Adipocyte (in vitro differentiated cells): ENCODE measurements at places on chromosomes 2 and 18.

DNA sequence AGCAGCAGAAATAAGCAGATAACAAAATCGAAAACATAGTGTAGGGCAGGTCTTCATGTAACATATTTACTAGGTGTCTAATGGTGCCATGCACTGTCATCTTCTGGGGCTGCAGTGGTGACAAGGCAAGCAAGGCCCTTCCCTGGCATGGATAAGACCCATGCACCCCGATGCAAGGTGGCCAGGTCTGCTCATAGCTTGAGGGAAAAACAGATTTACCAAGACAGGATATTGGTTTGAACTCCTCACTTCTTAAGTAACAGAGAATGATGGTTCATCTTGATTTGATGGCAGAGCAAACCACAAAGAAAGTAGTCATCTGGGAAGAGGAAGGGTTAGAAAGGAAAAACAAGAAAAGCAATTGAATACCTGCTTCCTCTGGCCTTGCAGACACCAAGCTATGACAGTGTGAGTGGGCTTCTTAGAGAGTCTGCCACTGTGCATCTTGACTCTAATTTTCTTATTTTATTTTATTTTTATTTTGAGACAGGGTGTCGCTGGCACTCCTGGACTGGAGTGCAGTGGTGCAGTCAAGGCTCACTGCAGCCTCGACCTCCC lies 35.8 kb upstream of the EML6 start:
- DNase-seq: no peak

- DNase-seq: no peak
These were observed 12.9 kb downstream of the CGREF1 start for GRCh38 chr2:27105981-27106380.

DNA sequence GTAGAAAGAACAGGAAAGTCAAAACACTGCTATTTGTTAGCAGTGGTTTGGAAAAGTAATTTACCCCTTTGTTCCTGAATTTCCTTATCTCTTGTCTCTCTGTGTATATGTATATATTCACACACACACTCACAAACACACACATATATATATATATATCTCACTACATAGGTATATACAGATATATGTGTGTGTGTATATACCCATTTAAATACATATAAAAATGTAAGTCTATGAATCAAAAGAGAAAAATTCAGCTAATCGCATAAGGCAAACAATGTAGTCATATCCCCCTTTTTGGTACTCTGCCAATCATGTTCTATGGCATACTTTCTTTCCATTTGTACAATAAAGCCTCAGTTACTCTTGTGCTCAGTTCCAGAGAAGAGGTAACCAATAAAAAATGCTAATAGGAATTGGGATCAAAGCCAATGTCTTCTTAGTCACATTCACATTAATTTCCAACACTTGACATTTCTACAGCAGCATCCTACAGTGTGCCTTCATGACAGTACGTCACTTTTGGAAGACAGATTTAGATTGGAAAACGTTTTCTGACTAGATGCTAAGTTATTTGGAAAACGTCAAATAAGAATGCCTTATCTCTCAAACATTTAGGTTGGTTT lies 94.6 kb downstream of the MC4R start:
- peak; percentile 36 for DNase-seq

DNA sequence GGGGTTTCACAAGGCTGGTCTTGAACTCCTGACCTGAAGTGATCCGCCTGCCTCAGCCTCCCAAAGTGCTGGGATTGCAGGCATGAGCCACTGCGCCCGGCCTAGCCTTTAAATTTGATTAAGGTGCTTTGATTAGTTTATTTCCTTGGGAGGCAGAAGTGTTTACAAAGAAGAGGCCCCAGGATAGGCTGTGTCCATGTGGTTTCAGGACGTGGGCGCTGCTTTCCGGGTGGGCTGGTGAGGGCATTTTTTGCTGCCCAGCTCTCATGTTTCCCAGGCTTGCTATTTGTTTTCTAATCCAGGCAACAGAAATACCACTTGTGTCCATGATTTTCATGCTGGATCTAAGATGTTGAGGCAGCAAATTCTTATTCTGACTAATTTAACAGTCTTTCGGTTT lies 124.2 kb downstream of the SH3RF3 start:
- no peak for DNase-seq

DNA sequence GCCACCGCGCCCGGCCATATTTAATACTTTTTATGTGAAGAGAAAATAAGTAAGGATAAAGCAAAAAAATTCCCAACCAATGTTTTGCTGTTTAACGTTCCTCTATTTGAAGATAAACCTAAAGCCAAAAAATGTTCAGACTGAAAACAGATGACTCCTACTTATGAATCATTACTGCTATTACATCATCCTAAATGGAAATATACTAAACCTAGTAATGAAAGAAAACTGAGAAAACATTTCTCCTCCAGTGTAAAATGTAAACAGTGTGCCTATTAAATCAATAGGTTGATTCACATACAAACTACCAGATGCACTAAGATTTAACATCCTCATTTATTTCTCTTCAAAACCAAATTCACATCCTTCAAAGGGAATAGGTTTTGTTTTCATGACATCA lies 43.5 kb downstream of the CWC22 start:
- peak; percentile 83 for DNase-seq
